ENCODE measurements at places on chromosomes 12 and 14.

DNA sequence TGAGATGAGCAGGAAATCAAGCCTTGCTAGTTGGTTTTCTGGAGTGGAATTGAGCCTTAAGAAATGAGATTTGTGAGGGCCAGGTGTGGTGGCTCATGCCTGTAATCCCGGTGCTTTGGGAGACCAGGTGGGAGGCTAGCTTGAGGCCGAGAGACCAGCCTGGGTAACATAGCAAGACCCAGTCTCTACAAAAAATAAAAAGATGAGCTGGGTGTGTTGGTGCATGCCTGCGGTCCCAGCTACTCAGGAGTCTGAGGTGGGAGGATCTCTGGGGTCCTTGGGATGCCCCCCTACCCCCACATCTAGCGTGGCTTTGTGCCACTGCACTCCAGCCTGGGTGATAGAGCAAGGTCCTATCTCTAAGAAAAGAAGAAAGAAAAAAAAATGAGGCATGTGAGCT, 104.2 kb upstream of the RTL1 start:
- no peak for DNase-seq

DNA sequence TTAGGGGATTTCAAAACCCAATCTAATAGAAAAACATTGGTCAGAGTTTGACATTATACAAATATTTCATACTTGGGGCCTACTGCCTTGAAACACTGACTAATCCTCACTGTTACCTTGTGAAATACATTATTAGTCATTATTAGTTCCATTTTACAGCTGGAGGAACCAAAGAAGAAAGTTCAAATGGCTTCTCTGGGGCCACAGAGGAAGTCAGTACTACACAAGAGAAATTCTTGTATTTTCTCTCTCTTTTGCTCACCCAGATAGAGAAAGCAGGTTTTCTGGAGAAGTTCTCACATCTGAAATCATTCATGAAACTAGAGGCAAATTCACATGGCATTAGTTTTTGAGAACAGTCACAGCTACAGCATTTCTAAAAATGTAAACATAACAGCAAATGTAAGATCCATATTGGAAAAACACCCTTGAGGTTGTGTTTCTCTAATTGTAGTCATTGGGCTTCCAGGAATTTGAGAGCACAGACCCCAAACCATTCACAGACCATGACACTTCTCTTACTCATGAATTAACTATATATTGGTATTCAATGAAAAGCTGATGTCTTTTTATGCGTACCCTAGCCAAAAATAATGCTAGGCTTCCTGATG, 83.0 kb downstream of the LLPH start:
- no peak for DNase-seq

GRCh38 chr14:102530828-102531478, 21.4 kb upstream of the ANKRD9 start:
- no peak for DNase-seq

DNA sequence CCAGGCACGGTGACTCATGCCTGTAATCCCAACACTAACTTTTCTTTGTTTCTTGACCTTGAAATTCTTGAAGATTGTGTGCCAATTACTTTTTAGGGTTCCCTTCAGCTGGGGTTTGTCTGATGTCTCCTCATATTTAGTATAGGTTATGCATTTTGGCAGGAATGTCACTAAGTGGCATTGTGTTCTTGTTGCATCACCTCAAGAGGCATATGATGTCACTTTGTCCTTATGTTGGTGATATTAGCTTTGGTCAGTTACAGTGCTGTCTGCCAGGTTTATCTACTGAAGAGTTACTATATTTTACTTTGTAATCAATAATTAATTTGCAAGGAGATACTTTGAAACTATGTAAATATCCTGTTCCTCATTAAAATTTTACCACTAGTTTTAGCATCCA, 61.0 kb upstream of the BTG1 start:
- no peak for DNase-seq

- DNase-seq: no peak
Observed at GRCh38 chr14:28102001-28102400, 664.6 kb upstream of the FOXG1 start.

- no peak for DNase-seq
Observed at GRCh38 chr12:89307474-89308253, 44.6 kb downstream of the DUSP6 start.

DNA sequence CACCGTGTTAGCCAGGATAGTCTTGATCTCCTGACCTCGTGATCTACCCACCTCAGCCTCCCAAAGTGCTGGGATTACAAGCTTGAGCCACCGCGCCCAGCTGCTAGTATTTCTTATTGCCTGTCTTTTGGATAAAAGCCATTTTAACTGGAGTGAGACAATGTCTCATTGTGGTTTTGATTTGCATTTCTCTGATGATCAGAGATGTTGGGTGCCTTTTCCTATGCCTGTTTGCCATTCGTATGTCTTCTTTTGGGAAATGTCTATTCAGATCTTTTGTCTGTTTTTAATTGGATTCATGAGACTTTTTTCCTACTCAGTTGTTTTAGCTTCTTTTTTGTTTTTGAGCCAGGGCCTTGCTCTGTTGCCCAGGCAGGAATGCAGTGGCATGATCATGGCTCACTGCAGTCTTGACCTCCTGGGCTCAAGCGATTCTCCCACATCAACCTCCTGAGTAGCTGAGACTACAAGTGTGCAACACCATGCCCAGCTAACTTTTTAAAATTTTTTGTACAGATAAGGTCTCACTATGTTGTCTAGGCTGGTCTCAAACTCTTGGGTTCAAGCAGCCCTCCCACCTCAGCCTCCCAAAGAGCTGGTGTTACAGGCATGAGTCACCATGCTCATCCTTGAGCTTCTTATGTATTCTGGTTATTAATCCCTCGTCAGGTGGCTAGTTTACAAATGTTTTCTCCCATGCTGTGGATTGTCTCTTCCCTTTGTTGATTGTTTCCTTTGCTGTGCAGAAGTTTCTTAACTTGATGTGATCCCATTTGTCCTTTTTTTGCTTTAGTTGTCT, 65.9 kb downstream of the ACACB start:
- peak; percentile 26 for DNase-seq

GRCh38 chr12:132288516-132289215, 40.7 kb downstream of the GALNT9 start:
- DNase-seq: no peak

GRCh38 chr12:9948606-9949296, 16.6 kb upstream of the CLEC2A start:
- no peak for DNase-seq

DNA sequence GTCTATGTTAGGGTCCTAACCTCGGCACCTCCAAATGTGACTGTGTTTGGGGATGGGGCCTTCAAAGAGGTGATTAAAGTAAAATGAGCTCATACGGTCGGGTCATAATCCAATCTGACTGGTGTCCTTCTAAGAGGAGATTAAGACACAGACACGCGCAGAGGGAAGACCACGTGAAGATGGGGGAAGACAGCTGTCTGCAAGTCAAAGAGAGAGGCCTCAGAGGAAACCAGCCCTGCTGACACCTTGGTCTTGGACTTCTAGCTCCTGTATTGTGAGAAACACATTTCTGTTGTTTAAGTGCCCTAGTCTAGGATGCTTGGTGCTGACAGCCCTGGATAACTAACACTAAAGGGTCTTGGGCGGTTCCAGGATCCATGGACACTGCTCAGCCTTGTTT, 109.6 kb downstream of the DICER1 start:
- no peak for DNase-seq

GRCh38 chr14:51395361-51395849, 155.4 kb downstream of the TMX1 start:
- peak; percentile 95 for DNase-seq

- DNase-seq: no peak
Observed at GRCh38 chr14:27090716-27091115, 492.9 kb upstream of the NOVA1 start.

- DNase-seq: no peak
Observed at GRCh38 chr12:12812618-12813119, 477 bp upstream of the DDX47 start.

- DNase-seq: peak; percentile 29
Observed at GRCh38 chr14:32621585-32621984, 292.5 kb downstream of the AKAP6 start.

DNA sequence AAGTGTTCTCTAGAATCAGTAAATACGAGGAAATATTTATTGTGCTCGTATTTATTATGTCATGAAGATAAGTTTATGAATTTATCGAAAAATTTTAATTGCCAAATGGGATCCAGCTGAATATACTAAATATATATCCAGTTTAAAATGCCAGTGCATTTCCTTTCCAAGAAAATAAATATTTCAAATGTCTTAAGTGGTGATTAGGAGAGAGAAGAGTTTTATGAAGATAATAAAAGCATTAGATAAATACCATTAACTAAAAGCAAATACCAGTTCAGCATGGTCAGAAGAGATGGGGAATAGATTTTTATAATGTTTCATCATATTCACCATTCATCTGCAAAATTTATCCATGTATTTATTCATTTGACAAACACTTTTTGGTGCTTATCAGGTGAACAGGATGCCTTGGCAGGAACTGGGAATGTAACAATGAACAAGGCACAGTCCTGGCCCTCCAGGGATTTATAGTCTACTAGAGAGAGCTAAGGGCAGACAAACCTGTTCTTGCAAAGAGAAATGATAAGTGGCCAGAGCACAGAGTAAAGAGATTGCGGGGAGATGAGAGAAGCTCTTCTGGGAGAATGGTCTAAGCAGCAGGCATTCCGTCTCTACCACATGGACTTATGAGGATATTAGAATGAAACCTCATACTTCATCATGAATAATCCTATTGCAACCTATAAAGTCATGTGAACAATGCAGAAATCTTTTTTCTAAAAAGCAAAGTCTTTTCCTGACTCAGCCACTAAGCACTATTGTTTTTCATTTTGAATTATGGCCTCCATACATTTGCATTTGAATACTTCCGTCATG, 143.7 kb upstream of the ABCD2 start:
- no peak for DNase-seq

GRCh38 chr14:95409477-95410272, 90.0 kb upstream of the CLMN start:
- DNase-seq: no peak
